Activated T-cell treated with anti-CD3 and anti-CD28 coated beads for 1 hour (primary cell): ENCODE measurements at places on chromosomes 11 and 22.

GRCh38 chr22:35883031-35883620, 145.5 kb downstream of the RBFOX2 start:
- no peak for DNase-seq

- no peak for DNase-seq
These were observed 14.9 kb upstream of the SEC14L3 start for GRCh38 chr22:30486661-30487115.

DNA sequence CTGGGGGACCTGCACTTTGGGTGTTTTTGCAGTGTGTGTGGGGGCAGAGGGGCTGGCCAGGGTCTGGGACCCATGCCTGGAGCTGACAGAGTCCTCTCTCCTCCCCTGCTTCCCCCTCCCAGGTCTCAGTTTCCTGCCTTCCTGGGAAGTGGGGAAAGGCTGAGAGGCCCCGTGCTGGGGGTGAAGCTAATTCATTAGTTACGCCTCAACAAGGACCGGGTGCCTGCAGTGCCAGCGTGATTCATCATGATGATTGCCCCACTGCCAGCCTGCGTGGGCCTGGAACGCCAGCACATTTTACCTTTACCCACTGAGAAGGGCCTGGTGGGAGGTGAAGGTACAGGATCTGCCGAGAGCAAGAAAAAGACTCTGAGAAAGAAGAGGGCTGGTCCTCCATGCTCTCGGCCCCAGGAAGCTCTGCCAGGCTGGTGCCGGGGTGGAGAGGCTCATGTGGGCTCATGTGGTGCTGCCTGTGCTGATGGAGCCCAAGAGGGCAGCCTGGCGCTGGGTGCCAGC, 2.9 kb upstream of the LRRC10B start:
- DNase-seq: no peak

DNA sequence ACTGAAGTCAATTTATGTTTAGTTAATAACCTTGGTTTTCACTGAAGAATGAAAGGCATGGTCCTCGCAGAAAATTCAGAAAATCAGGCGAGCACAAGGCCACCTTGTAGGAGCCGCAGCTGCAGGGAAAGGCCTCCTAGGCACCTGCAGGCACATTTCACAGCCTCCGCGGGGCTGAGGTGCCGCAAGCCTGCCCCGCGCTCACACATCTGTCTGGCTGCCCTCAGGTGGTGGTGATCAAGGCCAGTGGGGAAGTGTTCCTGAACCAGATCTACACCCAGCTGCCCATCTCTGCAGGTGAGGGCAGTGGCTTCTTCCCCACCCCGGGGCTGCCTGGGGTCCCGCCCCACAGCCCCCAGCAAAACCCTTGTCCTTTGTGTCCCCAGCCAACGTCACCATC, 10.5 kb downstream of the MUC5AC start:
- no peak for DNase-seq

- DNase-seq: no peak
These were observed 98.1 kb downstream of the BBOX1 start for GRCh38 chr11:27138716-27139115.

- no peak for DNase-seq
These were observed 15.0 kb downstream of the MRTFA start for GRCh38 chr22:40621309-40622151.

GRCh38 chr11:84685976-84686375, 941.2 kb downstream of the DLG2 start:
- no peak for DNase-seq

GRCh38 chr11:63564056-63564774, 1.0 kb upstream of the PLAAT2 start:
- DNase-seq: no peak

DNA sequence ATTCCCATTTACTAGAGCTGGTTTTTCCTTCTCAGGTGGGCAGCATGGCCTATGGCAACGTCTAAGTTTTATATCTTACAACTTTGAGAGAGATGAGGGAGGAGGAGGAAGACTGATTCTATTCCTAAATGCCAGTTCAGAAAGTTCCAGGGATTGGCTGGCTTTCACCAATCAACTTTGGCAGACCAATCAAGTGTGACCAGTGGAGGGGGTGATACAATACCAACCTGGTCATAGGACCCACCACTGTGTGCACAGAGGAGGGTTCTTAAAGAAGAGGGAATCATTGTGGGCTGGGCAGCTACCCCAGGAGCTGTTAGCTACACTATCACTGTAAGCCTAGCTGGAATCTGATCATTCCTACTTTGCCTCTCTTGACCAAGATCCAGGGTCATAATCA, 8.1 kb downstream of the DIXDC1 start:
- no peak for DNase-seq

DNA sequence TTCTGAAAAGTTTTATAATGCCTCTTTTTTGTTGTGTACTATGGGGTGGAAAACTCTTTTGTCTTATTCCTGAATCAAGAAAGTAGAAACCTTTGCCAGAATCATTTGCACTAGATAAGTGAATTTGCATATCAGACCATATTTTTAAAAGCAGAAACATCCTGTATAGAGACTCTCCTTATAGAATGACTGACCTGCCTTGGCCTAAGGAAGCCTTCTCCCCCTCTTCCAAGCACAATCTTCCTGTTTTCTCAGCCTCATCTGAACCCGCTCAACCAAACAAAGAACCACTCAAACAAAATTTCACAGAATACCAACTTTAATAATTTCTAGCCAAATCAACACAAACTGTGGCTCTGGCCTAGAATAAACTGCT, 60.3 kb downstream of the SIK3 start:
- DNase-seq: no peak

- peak; percentile 37 for DNase-seq
These were observed 28.7 kb downstream of the CHRDL2 start for GRCh38 chr11:74702383-74703007.

GRCh38 chr11:78906566-78906965, 331.9 kb upstream of the NARS2 start:
- DNase-seq: no peak

DNA sequence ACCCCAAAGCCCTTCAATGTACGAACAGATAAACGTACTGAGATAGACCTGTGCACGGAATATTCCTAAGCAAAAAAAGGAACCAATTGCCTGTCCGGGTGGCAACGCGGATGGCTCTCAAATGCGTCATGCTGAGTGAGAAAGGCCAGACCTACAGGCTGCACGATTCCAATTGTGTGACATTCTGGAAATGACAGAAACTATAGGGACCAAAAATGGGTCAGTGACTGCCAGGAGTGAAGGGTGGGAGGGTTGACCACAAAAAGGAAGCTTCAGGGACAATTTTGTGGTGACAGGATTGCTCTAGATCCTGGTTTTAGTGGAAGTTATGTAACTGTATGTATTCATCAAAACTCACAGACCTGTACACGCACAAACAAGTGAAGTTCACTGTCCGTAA, 24.0 kb upstream of the SYT8 start:
- no peak for DNase-seq

GRCh38 chr22:40808018-40808841, 10.9 kb downstream of the SLC25A17 start:
- DNase-seq: no peak

GRCh38 chr11:25758145-25758661, 573.7 kb upstream of the ANO3 start:
- no peak for DNase-seq

DNA sequence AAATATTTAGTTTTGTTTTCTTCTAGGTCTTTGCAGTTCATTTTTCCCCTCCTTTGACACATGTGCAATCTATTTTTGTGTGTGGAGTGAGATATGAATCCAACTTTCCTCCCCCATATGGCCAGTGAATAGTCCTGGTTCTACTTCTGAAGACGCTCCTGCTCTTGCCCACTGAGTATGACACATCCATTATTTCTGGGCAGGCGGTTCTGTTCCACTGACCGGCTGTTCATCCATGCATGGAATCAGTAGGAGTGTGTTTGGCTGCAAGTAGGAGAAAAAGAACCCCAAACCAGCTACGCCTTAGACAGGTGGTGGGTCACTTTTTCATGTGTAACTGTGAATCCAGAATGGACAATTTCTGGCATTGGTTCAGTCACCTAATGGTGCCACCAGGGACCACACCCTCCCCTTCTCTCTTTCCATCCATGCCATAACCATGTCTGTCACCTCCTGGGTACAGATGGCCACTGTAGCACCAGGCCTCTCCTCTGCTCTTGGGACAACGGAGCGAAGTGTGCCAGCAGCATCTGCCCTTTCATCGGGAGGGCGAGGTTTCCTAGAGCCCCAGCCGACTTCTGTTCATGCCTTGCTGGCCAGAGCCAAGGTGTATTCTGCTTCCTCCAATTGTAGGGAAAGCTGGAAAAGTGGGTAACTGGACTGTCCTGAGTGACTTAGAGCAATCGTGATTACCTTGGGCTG, 67.4 kb upstream of the SLC22A12 start:
- no peak for DNase-seq

GRCh38 chr22:36197065-36197440, 4.6 kb downstream of the APOL4 start:
- DNase-seq: no peak

DNA sequence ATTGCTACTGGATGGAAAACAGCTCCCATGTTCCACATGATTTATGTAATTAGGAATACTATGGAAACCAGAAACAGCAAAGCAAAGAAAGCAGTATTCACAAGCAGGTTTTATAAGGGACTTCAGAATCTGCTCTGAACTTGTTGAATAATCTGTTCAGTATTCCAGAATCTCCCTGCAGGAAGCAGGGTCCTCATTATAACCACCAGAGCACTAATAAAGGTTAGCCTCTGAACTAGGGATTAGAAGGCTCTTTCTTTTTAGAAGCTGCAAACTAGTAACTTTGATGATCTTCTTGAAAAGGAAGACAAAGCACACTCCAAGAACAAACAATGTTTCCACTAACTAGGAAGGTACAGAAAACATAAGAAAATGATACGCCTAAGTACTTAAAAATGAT, 125.8 kb downstream of the DCDC1 start:
- DNase-seq: no peak

DNA sequence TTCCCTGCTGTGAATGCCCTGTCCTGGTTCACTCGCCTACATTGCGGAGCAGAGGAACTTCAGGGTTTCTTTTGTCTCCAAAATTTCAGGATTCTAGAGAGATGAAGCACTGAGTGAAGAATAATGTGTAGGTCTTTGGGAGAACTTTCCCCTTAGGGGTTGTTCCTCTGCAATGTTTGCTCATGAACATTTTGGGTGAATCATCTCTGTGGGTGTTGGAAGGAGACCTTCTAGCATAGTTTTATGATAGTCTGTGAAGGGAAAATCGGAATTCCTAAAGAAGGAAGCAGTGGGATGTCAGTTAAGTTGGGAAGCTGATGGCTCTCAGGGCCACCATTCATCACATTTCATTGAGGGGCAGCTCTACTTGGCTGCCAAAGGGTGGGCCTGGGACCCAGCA, 64.8 kb downstream of the MIAT start:
- DNase-seq: no peak

DNA sequence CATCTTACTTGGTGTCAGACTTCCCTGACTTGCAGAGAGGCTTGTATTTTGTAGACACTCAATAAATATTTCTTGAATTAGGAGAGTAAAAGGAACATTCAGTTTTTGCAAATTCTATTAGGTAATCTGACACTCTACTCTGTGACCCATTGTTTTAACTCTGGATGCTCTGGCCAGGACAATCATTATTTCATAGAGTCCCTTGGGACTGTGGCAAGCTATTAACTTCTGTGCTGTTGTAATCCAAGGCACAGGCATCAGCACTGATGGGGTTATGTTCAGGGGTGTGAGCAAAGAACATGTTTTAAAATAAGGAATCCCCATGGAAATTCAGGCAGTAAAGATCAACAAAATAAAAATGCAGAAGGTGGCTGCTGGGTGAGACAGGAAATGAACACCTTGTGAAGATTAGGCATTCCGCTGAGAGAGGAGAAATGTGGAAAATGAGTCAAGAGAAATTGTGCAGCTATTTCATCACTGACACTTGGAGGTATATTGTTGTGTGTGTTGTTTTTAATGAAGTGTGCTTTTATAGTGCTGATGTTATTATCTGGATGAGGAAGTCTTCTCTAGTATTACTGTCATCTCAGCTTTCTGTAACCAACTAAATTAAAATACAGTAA, 175.2 kb downstream of the WNT11 start:
- DNase-seq: no peak

DNA sequence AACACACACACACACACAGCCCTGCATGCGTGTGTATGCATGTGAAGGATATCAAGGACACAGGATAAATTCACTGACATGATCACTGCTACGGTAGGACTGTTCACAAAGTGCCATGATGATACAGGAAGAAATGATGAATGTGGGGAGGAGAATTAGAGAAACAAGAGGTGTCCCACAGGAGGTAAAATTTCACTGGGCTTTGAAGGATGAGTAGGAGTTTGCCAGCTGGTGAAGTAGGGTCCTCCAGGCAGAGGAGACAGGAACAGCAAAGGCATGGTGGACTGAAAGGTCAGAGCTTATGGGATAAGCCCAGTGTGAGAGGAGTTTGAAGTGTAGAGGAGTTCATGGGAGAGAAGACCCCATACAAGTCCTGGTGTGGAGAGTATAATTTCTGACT, 18.6 kb downstream of the NECTIN1 start:
- no peak for DNase-seq

GRCh38 chr22:19758896-19759426, 1.6 kb upstream of the TBX1 start:
- no peak for DNase-seq

GRCh38 chr11:15613789-15614188, 499.1 kb downstream of the INSC start:
- DNase-seq: no peak

DNA sequence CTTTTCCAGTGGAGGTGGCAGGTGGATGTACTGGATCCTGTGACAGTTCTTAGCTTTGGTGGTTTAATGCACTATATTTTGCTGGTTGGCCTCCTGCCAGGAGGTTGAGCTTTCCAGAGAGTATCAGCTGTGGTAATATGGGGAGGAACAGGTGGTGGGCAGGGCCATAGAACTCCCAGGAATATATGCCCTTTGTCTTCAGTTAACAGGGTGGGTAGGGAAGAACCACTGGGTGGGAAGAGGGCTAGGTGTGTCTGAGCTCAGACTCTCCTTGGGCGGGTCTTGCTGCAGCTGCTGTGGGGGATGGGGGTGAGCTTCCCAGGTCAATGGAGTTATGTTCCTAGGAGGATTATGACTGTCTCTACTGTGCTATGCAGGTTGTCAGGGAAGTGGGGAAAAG, 203.8 kb downstream of the DLG2 start:
- DNase-seq: no peak

GRCh38 chr11:44408711-44409470, 99.0 kb upstream of the ALX4 start:
- DNase-seq: no peak

- DNase-seq: no peak
These were observed 12.1 kb downstream of the C11orf97 start for GRCh38 chr11:94524341-94524740.

GRCh38 chr22:20052309-20053259, 27.5 kb upstream of the DGCR8 start:
- DNase-seq: no peak
